ENCODE measurements at places on chromosomes 2 and 18. TPM values are rescaled to one million over a fixed set of nuclear protein-coding genes. Genes with fewer than 3 reads are reported as not detected.

The WIPF1 gene
- 16.7 TPM for total RNA-seq

- H3K4me1 ChIP-seq = peaks cover 14% of the 10 kb centered on the region
- no peaks in the 10 kb centered on the region for H3K36me3 ChIP-seq
- H3K27me3 ChIP-seq = no peaks in the 10 kb centered on the region
Observed at GRCh38 chr2:191302459-191303139, 57.4 kb downstream of the MYO1B start.

DNA sequence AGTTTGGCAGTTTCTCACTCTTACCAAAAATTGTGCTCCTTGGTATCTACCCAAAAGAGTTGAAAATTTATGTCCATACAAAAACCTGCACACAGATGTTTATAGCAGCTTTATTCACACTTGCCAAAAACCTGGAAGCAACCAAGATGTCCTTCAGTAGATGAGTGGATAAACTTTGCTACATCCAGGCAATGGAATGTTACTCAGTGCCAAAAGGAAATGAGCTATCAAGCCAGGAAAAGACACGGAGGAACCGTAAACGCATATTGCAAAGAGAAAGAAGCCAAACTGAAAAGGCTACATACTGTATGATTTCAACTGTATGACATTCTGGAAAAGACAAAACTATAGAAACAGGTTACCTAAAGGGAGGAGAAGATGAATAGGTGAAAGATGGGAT lies 36.1 kb downstream of the TMEM163 start:
- no peaks in the 10 kb centered on the region for H3K36me3 ChIP-seq
- H3K4me1 ChIP-seq = peaks cover 65% of the 10 kb centered on the region
- no peak overlapping the region for H3K4me3 ChIP-seq
- no peak overlapping the region for H3K27ac ChIP-seq
- no peaks in the 10 kb centered on the region for H3K27me3 ChIP-seq

DNA sequence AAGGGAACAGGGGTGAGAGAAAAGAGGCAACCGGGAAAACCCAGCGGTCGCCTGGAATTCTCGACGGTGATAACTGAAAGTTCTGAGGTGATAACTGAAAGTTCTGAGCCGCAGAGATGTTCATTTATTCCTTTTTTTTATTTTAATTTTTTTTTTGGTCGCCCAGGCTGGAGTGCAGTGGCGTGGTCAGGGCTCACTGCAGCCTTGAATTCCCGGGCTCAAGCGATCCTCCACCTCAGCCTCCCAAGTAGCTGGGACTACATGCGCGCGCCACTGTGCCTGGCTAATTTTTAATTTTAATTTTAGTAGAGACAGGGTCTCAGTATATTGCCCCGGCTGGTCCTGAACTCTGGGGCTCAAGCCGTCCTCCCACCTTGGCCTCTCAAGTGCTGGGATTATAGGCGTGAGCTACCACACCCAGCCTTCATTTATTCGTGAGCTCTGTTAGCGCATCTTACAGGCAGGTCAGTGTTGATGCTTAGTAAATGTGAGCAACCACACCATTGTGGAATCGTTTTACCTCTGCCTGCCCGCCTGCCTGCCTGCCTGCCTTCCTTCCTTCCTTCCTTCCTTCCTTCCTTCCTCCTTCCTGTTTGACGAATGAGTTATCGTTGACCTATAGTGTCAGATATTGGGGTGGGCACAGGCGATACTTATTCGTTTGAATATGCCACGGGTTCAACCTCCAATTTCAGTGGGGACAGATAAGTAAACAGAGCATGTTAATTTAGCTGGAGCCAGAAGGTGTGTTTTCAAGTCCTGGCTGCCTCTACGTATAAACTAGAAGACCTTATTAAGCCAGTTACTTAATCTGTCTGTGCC lies 557 bp upstream of the E2F6 start:
- H3K27me3 ChIP-seq = no peaks in the 10 kb centered on the region
- no peaks in the 10 kb centered on the region for H3K36me3 ChIP-seq
- peak overlapping the region; percentile 40 for H3K4me3 ChIP-seq

DNA sequence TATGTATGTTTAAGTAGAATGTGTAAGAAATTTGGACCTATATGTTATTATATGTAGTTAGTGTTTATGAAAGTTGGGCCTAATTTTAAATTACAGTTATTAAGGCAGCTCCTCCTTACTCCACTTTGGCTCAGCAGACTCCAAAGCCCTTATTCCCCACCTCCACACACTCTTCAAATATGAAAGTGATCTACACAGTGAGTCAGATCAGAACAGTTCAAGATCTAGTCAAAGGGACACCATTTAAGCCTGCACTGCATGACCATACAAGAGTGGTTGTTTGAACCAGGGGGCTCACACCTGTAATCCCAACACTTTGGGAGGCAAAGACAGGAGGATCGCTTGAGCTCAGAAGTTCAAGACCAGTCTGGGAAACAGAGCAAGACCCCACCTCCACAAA lies 21.2 kb upstream of the PMAIP1 start:
- peaks cover 18% of the 10 kb centered on the region for H3K4me1 ChIP-seq
- no peak overlapping the region for H3K4me3 ChIP-seq
- H3K27me3 ChIP-seq = no peaks in the 10 kb centered on the region
- H3K27ac ChIP-seq = no peak overlapping the region
- no peak for DNase-seq

- no peak overlapping the region for H3K4me3 ChIP-seq
- no peak for DNase-seq
- H3K27me3 ChIP-seq = no peaks in the 10 kb centered on the region
Observed at GRCh38 chr2:68745006-68745405, 10.4 kb downstream of the ARHGAP25 start.

GRCh38 chr2:168736649-168737445 lies 65.6 kb upstream of the NOSTRIN start:
- no peak overlapping the region for H3K27ac ChIP-seq
- no peaks in the 10 kb centered on the region for H3K36me3 ChIP-seq
- no peaks in the 10 kb centered on the region for H3K27me3 ChIP-seq

DNA sequence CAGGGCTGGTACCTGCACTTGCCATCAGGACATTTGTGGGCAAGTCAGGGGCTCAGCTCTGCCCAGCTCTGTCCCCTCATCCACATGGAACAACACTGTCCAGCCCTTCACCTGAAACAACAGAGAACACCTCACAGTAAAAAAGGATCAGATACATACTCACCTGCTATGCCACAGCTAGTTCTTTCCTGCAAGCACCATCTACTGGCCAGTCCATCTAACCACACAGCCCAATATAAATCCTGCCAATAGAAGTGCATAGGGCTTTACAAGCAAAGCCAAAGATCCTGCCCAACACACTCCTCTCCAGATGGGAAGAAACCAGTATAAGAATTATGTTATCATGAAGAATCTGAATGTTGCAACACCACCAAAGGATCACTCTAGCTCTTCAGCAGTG lies 52.2 kb upstream of the GALNT13 start:
- no peak overlapping the region for H3K27ac ChIP-seq
- H3K4me3 ChIP-seq = no peak overlapping the region
- H3K27me3 ChIP-seq = no peaks in the 10 kb centered on the region
- no peaks in the 10 kb centered on the region for H3K36me3 ChIP-seq
- no peaks in the 10 kb centered on the region for H3K4me1 ChIP-seq

- DNase-seq = no peak
- no peaks in the 10 kb centered on the region for H3K4me1 ChIP-seq
- no peak overlapping the region for H3K4me3 ChIP-seq
- no peak overlapping the region for H3K27ac ChIP-seq
- H3K36me3 ChIP-seq = no peaks in the 10 kb centered on the region
Observed at GRCh38 chr18:57910817-57911216, 107.7 kb upstream of the ATP8B1 start.

DNA sequence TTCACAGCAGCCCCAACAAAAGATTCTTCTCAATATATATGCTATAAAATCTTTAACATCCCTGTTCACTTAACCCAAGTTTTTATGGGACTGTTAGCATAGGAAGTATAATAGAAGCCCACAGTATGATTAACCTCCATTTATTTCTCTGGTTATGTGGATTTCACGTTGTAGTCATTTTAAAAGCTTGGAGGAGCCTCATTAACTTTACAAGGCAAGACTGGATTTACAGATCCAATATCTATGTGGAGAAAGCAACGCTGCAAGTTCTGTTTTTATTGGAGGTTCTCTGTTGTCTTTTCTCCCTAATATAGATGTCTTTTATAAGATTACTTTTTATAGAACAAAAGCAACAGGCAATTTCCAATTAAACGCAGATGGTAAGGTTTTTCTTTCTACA lies 114.9 kb upstream of the SYT4 start:
- H3K27ac ChIP-seq = no peak overlapping the region
- H3K27me3 ChIP-seq = no peaks in the 10 kb centered on the region
- H3K4me1 ChIP-seq = no peaks in the 10 kb centered on the region
- H3K36me3 ChIP-seq = no peaks in the 10 kb centered on the region

- H3K27ac ChIP-seq = no peak overlapping the region
- no peak overlapping the region for H3K4me3 ChIP-seq
- no peaks in the 10 kb centered on the region for H3K36me3 ChIP-seq
- H3K4me1 ChIP-seq = no peaks in the 10 kb centered on the region
Observed at GRCh38 chr2:11985817-11986566, 239.6 kb downstream of the LPIN1 start.

- H3K4me1 ChIP-seq = no peaks in the 10 kb centered on the region
- no peak overlapping the region for H3K27ac ChIP-seq
- no peaks in the 10 kb centered on the region for H3K36me3 ChIP-seq
Observed at GRCh38 chr2:42770288-42771131, 6.6 kb upstream of the OXER1 start.

- no peak for DNase-seq
- H3K36me3 ChIP-seq = no peaks in the 10 kb centered on the region
- no peak overlapping the region for H3K27ac ChIP-seq
Observed at GRCh38 chr2:120802867-120803484, 67.3 kb downstream of the GLI2 start.

The TUBB8B gene
- total RNA-seq = not detected

The IL1RN gene
- total RNA-seq = not detected

The AFG3L2 gene
- total RNA-seq = 82.3 TPM

GRCh38 chr2:173056705-173057364 lies 18.8 kb upstream of the MAP3K20 start:
- H3K36me3 ChIP-seq = no peaks in the 10 kb centered on the region
- peaks cover 2% of the 10 kb centered on the region for H3K4me1 ChIP-seq
- H3K27ac ChIP-seq = no peak overlapping the region
- DNase-seq = no peak

- H3K4me1 ChIP-seq = no peaks in the 10 kb centered on the region
- no peaks in the 10 kb centered on the region for H3K27me3 ChIP-seq
- H3K36me3 ChIP-seq = no peaks in the 10 kb centered on the region
- H3K27ac ChIP-seq = no peak overlapping the region
- no peak for DNase-seq
- H3K4me3 ChIP-seq = no peak overlapping the region
Observed at GRCh38 chr18:65942854-65943253, 192.0 kb downstream of the CDH7 start.

The SCG2 gene
- total RNA-seq = 0.07 TPM

The CIB4 gene
- total RNA-seq = not detected

The SAG gene
- not detected for total RNA-seq

DNA sequence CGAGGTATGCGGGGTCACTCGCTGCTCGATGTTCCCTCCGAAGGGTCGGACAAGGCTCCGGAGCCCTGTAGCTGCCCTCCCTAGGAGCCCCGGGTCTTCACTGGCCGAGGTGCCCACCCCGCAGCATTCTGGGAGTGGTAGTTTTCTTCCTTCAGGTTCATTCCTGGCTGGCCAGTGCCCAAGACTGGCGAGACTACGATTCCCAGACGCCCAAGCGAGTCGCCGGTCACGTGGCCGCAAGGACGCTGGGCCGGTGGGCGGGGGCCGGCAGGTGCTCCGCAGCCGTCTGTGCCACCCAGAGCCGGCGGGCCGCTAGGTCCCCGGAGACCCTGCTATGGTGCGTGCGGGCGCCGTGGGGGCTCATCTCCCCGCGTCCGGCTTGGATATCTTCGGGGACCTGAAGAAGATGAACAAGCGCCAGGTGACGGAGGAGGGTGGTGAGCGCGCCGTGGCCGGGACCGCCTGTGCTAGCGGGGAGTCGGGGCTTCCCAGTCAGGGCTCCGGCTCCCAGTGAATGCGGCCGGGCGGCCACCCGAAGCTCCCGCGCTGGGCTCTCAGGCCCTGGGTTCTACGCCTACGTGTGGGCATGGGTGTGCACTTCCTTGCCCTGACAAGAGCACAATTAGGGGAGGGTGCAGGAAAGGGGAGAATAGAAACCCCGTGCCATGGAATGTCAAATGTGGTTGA lies at the start of gene SEC11C:
TSS of gene SEC11C (plus strand) at position 270 of the 687 bp plus-strand sequence. CDS start at position 335, 65 bp downstream.
- H3K27ac ChIP-seq = peak within 1 kb of the TSS; percentile 97
- H3K27me3 ChIP-seq = peaks cover 24% of the 10 kb centered on the region
- peak; percentile 97 for DNase-seq
- no peaks in the 10 kb centered on the region for H3K36me3 ChIP-seq

- H3K27me3 ChIP-seq = no peaks in the 10 kb centered on the region
- H3K4me1 ChIP-seq = no peaks in the 10 kb centered on the region
- DNase-seq = no peak
- no peak overlapping the region for H3K27ac ChIP-seq
Observed at GRCh38 chr2:126803434-126803775, 95.3 kb upstream of the TEX51 start.

GRCh38 chr2:7007846-7008741 lies 90.9 kb downstream of the RNF144A start:
- H3K4me3 ChIP-seq = no peak overlapping the region

GRCh38 chr2:62443471-62443870 lies 62.5 kb downstream of the TMEM17 start:
- H3K36me3 ChIP-seq = no peaks in the 10 kb centered on the region
- no peaks in the 10 kb centered on the region for H3K4me1 ChIP-seq
- H3K27me3 ChIP-seq = no peaks in the 10 kb centered on the region
- H3K4me3 ChIP-seq = no peak overlapping the region
- H3K27ac ChIP-seq = no peak overlapping the region
- DNase-seq = no peak

- H3K27me3 ChIP-seq = no peaks in the 10 kb centered on the region
- no peak overlapping the region for H3K27ac ChIP-seq
- H3K4me1 ChIP-seq = no peaks in the 10 kb centered on the region
- DNase-seq = peak; percentile 48
- H3K36me3 ChIP-seq = peaks cover 3% of the 10 kb centered on the region
Observed at GRCh38 chr18:9366126-9366714, 31.6 kb downstream of the TWSG1 start.

The CIDEA gene
- not detected for total RNA-seq

GRCh38 chr18:45467293-45467692 lies 148.0 kb upstream of the SLC14A2 start:
- DNase-seq = no peak
- H3K27me3 ChIP-seq = no peaks in the 10 kb centered on the region
- H3K4me3 ChIP-seq = no peak overlapping the region
- no peaks in the 10 kb centered on the region for H3K4me1 ChIP-seq
- no peak overlapping the region for H3K27ac ChIP-seq

GRCh38 chr18:50009773-50010335 lies 185.1 kb downstream of the MYO5B start:
- H3K36me3 ChIP-seq = no peaks in the 10 kb centered on the region
- H3K27ac ChIP-seq = no peak overlapping the region
- no peak overlapping the region for H3K4me3 ChIP-seq
- H3K4me1 ChIP-seq = no peaks in the 10 kb centered on the region
- peak; percentile 45 for DNase-seq

The FSHR gene
- total RNA-seq = 0.95 TPM

GRCh38 chr2:26245810-26246209 lies 1.1 kb downstream of the HADHB start:
- no peaks in the 10 kb centered on the region for H3K36me3 ChIP-seq
- H3K27ac ChIP-seq = peak overlapping the region; percentile 99
- no peaks in the 10 kb centered on the region for H3K27me3 ChIP-seq
- DNase-seq = peak; percentile 6
- H3K4me3 ChIP-seq = peak overlapping the region; percentile 93

GRCh38 chr2:197293252-197294007 lies 17.1 kb downstream of the ANKRD44 start:
- H3K4me3 ChIP-seq = no peak overlapping the region
- no peaks in the 10 kb centered on the region for H3K27me3 ChIP-seq

Measured in cardiac muscle cell (in vitro differentiated cells and primary cell).